NCI-H2227 treated with DMSO at 0.1 percent for 48 hours (cell line): ENCODE measurements at places on chromosomes 7 and 10.

DNA sequence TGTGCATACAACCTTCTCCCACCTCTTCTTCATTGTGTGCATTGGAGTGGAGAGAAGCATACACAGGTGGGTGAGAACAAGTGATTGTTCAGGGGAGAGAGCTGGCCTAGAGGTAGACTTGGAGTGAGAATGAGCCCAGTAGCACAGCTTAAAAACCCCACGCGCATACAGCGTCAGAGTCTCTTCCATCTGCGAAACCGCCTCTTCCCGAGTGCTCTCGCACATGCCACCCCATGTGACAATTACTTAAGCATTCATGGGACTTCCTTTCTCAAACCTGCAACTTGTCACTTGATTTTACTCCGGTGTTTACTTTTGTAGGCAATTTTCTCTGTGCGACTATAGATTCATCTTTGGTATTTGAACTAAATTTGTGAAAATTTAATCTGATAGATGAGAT lies 176.8 kb upstream of the AGK start:
- DNase-seq, result no peak

GRCh38 chr10:122558452-122558851 lies 2.1 kb upstream of the DMBT1 start:
- no peak for DNase-seq

DNA sequence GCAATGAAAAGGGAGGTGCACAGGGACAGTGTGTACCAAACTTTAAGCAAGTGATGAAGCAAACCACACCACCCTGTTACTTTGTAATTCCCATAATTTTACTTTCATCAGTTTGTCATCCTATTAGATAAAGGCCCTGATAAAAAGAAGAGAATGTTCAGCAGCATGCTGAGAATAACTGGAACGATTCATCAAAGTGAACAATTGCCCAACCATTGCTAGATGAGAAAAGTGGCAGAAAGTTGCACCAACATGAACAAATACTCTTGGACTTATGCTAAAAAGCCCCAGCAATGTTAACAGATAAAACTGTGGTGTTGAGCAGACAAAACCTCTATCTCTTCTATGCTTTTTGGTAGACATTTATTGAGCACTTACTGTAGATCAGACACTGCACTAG lies 75.5 kb upstream of the PCGF5 start:
- no peak for DNase-seq

GRCh38 chr7:98051118-98051744 lies 55.4 kb upstream of the LMTK2 start:
- peak; percentile 83 for DNase-seq

DNA sequence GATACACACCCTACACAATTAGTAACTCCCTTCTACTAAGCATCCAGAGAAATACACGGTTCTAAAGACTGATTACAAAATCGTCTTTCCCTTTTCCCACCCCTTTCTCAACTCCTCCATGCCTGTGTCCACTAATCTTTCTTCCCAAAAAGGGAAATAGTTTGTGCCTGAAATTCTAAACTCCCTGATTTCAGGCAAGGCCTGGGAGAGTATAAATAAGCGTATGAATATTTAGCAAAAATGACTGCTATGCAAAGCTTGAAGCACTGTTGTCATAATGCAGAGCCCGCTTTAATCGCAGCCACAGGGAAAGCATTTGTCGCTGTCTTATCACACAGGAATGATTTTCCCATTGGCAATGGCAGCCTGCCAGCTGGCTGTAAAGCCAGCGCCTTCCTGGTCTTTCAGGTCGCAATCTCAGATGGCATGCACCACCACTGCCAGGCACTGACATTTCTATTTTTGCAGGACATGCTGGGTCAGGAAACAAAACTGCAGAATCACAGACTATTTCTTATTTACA lies 142.9 kb upstream of the PCGF5 start:
- no peak for DNase-seq

- no peak for DNase-seq
Observed at GRCh38 chr10:129415215-129416140, 51.6 kb upstream of the MGMT start.

- no peak for DNase-seq
Observed at GRCh38 chr7:108204281-108204796, 74.2 kb upstream of the LAMB4 start.
